ENCODE measurements at places on chromosomes 6 and 20.

DNA sequence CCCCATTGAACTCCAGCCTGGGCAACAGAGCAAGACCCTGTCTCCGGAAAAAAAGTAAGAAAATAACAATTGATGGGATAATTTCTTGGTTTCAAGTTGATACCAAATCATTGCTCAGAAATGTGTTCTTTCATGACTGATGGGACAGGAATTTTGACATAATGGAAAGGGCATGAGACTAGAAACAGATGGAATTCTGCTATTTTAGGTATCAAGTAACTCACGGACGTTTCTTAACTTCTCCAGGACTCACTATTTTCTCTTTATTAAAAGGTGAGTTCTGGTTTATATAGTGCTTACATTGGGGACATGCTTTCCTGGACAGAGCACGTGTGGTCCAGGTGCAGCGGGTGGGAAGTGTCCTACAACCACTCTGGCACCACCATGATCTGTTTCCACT, 6.0 kb upstream of the DSP start:
- DNase-seq, result no peak

GRCh38 chr20:43448748-43449535, 8.8 kb upstream of the SRSF6 start:
- peak; percentile 75 for DNase-seq

DNA sequence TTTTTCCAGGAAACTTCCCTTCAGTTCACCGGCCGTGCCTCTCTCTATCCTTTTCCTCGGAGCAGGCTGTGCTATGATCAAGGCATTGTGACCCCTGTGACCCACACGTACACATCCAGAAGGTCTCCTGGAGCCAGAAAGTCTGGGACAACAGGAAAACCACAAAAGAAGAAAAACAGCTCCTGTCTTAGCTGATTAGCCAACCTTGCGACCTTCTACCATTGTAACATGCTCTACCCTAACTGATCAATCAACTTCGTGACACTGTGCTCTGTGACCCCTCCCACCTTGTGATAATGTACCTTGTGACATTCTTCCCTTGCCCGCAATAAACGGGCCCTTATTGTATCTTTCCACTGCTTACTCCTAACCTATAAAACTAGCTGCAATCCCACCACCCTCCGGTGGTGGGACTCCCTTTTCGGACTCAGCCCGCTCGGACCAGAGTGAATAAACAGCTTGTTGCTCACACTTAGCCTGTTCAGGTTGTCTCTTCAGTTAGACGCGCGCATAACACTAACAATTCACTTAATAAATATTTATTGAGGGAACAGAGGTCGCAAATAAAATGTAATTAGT, 24.2 kb downstream of the ZNF311 start:
- peak; percentile 69 for DNase-seq

DNA sequence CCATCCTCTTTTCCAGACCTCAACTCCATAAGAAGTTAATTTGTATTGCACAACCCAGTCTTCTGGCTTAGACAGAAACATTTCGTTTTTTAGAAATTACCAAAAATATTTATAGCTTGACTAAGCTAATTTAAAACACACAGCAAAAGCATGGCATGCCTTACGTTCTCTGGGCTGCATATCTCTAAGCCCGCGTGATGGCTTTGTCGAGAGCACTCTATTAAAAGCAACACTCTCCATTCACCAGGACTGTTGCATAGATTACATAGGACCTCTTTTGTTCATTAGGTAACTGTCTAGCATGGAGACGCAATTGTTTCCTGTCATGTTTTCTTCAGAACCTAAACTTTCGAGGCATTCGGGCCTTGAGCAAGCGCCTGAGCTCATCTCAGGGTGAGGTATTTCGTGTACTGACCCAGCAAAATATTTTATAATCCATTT, 104.5 kb downstream of the IBTK start:
- no peak for DNase-seq

DNA sequence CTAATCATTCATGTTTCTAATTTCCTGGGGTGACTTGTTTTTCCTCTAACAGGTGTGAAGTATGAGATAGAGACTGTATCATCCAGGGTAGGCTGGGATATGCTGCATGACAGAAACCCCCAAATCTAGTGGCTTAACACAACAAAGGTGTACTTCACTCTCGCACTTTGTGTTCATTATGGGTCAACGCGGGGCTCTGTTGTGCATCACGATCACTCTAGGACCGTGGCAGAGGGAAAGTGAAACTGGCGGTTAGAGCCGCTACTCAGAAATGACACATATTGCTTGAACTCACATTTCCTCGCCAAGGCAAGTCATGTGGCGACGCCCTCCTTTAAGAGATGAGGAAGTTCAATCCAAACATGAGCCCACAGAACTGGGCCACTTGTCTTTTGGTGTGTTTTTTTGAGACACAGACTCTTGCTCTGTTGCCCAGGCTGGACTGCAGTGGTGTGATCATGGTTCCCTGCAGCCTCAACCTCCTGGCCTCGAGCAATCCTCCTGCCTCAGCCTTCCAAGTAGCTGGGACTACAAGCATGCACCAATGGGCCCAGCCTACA, 41.3 kb downstream of the PCNA start:
- DNase-seq, result peak; percentile 7

DNA sequence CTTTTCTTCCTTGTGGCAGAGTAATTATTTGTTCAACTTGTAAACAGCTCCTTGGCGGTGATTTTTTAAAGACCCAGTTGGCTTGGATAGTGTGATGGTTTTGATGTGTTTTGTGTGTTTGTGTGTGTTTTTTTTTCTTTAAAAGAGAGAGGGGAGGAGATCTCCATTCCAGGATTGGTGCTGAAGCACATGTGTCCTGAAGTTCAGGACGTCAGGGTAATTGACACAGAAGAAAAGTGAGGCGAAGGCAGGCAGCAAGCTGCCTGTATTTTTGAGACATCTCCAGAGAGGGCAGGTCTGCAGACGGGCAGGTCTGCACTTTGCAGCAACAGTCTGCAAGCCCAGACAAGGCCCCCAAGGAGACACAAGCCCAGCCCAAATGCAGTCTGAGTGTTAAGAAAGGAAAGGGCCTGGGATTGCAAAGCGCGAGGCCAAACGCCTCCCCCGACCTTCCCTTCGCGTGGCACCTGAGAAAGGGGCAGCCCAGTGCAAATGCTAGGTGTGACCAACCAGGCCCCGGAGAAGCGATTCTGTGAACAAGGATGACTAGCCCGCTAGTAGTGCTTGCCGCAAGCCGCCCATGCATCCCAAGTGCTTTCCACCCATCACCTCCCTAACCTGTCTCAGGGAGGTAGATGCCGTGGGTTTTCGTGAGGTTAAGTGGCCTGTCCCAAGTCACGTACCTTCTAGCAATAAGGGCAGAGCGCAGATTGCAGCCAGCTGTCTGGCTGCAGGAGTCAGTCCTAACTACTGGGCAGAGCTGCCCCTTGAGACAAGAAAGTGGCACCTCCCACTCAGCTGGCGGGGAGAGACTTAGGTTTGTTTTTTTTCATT, 230.5 kb downstream of the ZMYND8 start:
- DNase-seq, result peak; percentile 53

DNA sequence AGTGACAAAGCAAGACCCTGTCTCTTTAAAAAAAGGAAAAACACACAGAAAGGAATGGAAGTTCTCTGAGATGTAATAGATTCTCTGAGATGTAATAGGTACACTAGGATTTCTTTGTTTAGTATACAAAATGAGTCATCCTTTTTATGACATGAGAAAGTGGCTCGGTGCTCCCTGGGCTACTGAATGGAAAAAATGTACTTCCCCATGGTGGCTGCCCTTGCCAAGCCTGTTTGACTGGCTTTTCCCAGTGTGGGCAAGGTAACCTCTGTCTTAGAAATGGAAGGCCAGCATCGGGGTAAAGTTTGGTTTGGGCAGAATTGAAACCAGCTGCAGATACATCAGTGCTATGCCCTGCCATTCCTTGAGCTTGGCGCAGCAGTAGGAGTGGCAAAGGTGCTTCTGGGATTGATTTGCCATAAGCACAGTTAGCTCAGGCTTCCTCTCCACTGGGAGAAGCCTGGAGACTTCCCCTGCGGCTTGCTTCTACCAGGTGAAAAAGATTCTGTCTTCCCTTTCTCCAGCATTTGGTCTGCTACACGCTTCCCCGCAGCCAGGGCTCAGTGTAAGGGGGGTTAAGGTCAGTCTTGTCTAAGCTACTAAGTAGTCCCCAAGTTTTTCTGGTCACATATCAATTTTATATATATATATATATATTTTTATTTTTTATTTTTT, 24.5 kb downstream of the ARFGEF2 start:
- DNase-seq, result no peak

- DNase-seq, result peak; percentile 21
Measured at GRCh38 chr6:1385129-1386037, 4.0 kb upstream of the FOXF2 start.

All from brain (organoid and tissue), 16 donors.